CD4-positive, alpha-beta T cell treated with Interleukin-2 at 100 ng/mL for 4 hours (primary cell): ENCODE measurements at places on chromosomes 1 and 21.

GRCh38 chr1:6923416-6923815 lies 138.2 kb downstream of the CAMTA1 start:
- DNase-seq, result no peak

DNA sequence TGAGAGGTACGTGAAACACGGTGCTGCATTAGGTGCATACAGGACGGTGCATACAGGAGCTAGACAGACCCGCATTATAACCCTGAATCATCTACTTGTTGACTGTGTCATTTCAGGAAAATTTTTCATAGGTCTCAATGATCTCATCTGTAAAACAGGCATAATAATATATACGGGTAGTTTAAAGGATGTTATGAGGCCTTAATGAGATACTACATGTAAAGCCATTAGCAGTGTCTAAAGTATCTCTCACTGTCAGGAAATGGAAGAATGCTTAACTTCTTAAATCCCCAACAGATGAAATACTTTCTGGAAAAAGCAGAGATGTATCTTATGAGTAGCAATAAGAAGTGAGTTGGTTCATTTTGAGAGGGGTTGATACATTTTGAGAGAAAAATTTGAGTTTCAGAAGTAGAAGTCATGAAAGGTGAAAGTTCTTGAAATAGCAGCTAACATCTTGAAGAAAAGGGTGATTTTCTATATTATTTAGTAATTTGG lies 669.6 kb downstream of the PTPRC start:
- no peak for DNase-seq

DNA sequence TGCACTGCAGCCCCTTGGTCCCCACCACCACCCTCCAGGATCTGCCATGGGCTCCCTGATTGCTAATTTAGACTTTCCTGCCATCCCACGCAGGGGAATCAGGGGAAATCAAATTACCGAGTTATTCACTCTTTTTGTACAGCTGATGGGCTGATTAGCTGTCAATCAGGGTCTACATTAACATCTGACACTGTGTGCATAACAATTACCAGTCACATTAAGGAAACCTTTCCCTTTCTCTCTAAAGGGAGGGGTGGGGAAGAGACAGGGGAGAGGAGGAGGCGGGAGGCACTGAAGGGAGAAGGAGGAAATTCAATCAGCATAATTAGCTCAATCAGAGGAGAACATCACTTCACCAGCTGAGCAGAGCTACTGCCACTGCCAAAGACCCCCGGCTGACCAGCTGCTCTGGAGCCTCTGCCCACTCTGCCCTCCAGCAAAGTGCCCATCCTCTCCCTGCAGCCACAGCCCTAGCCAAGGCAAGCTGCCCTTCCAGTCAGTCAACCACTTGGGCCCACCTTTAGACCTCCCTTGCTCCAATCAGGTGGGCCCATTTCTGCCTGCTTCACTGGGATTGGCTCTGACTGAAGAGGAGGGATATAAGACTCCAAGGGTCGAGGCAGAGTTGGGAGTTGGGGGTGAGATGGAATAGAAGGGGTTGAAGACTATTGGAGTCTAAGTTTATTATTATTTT lies 199.3 kb upstream of the ZC3H12A start:
- DNase-seq, result no peak

DNA sequence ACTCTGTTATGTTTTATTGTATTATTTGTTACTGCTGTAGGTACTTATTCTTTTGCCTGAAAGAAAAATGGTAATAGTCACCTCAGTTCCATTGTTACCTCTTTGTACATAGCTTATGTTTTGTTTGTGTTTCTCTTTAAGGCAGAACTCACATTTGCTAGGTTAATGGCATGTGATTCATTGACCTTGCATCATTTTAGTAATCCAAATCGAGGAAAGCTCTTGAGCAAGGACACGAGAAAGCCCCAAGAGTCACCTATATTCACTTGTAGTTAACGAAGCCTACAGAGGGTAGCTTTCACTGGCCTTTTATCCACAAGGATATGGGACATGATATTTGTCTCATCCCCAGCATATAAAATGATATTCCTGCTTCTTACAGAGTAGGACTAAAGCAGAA lies 1765.2 kb downstream of the NCAM2 start:
- no peak for DNase-seq

DNA sequence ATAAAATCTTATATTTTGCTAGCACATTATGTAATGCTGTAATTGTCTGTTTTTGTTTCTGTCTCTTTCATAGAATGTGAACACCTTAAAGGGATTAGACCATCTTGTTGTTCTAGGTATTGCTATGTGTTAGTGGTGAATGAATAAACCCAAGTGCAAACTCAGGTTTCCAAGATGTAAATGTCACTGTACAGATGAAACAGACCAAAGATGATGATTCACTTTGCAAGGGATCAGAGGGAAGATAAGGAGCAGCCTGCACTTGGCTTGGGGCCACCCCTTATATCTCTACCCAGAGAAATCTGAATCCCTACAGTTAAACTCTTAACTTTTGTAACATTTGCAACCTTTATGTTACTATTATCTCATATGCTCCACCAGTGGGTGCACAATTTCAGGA lies 25.4 kb downstream of the UROD start:
- DNase-seq, result no peak

GRCh38 chr21:38968887-38969543 lies 163.3 kb downstream of the ETS2 start:
- DNase-seq, result no peak

DNA sequence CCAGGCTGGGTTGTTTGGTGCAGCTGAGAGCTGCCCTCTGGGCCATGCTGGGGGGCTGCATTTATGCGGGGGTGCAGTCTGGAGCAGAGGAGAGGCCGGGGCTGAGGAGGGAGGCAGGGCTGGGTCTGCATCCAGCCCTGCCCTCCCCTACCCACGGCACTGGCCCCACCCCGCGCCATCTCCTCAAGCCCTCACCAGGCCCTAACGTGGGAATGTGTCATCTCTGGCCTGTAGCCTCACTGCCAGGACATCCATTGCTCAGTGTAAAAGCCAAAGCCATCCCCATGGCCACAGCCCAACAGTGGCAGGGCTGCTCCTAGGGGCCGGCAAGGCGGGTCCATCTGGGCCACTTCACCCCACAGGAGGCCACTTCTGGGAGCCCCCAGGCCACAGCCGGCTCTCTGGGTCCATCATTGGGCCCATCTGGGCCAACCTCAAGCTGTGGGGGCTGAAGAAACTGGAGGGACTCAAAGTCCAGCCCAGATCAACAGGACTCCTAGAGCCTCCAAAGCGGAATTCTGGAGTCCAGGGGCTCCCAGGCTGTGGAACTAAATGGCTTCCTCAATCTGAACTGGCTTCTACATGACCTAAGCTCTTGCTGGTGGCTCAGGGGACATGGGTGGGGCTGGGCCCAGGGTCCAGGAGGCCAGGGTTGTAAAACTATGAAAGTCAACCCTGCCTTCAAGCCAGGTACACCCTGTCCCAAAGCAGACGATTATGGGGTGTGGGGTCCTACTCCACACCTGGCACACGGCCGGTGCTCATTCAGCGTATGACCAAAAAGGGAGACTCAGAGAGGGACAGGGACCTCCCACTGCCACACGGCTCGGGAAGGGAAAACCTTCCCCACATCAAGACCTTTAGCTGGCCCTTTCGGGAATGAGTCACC lies 32.6 kb downstream of the RUNX3 start:
- no peak for DNase-seq

GRCh38 chr1:178997428-178997827 lies 28.3 kb upstream of the FAM20B start:
- DNase-seq, result no peak

DNA sequence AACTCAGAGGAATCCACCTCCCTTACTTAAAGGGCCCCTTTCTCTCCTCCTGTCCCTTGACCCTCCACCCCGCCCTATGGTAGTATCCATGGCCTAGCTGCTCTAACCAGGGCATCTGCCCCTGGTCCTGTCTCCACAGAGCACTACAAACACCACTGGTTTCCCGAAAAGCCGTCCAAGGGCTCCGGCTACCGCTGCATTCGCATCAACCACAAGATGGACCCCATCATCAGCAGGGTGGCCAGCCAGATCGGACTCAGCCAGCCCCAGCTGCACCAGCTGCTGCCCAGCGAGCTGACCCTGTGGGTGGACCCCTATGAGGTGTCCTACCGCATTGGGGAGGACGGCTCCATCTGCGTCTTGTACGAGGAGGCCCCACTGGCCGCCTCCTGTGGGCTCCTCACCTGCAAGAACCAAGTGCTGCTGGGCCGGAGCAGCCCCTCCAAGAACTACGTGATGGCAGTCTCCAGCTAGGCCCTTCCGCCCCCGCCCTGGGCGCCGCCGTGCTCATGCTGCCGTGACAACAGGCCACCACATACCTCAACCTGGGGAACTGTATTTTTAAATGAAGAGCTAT lies 1.7 kb downstream of the BTG2 start:
- DNase-seq, result peak; percentile 45

- no peak for DNase-seq
Observed at GRCh38 chr1:47587891-47588582, 150.2 kb downstream of the FOXD2 start.

GRCh38 chr1:60861961-60862567 lies 220.3 kb upstream of the NFIA start:
- no peak for DNase-seq
